ENCODE measurements at places on chromosomes 3 and 15.

DNA sequence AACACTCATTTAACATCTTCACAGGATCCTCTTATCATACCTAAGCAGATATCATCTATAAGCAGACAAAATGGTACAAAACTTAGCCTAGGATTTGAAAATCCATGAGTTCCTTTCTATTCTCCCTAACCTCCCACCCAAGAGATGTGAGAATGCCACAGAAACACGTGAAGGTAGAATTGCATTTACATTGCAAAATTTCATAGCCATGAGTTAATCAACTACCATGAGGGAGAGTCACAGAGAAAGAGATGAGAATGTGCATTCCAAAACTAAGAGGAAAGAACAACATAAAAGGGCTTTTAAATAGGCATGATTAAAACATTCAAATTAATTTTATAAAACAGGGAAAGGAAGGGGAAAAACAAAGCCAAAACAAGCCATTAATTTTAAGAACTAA, 806.2 kb downstream of the NTRK3 start:
- DNase-seq = no peak

DNA sequence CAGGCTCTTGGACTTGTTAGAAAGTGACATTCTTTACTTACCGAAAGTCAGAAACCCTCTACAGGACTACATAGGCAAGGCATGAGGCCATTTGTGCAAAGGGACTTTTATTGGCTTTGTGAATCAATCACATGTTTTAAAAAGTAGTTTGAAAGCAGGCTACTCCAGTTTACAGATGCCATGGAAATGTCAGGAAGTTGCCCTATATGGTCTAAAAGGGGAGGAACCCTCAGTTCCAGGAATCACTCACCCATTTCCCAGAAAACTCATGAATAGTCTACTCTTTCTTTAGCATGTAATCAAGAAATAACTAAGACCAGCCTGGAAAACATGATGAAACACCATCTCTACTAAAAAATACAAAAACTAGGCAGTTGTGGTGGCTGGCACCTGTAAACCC, 51.0 kb upstream of the MKRN3 start:
- DNase-seq = no peak

DNA sequence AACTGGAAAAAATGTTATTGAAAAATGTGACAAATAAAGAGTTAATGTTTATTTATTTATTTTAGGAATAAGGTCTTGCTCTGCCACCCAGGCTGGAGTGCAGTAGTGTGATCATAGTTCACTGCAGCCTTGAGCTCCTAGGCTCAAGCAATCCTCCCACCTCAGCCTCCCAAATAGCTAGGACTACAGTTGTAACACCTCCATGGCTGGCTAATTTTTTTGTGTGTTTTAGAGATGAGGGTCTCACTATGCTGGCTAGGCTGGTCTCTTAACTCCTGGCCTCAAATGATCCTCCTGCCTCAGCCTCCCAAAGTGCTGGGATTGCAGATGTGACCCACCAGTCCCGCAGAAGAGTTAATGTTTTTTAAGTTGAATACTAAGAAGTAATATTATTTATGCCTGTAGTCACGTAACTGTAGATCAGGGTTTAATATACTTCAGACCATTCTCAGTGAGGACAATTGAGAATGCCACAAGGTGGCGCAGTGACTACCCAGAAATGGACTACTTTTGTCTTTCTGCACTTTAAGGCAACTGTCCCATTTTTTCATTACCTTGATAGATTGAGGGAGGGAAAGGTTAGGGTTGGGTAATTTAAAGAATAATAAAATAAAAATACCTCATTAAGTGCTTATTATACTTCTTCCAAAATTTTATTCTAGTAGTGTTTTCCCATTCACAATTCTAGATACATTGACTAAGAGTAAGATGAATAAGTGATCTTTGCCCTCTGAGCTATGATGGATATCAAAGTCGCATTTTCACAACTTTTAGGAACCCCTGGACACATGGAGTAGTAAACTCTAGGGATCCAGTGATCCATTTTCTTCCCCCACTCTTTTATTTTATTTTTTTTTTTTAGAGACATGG, 6.0 kb downstream of the MUC13 start:
- peak; percentile 51 for DNase-seq

DNA sequence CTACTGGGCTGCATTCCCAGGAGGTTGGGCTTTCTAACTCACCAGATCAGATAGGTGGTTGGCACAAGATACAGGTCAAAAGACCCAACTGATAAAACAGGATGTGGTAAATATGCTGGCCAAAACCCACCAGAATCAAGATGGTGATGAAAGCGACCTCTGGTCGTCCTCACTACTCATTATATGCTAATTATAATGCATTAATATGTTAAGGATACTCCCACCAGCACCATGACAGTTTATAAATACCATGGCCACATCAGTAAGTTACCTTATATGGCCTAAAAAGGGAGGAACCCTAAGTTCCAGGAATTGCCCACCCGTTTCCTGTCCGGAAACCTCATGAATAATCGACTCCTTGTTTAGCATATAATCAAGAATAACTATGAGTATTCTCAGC, 31.6 kb downstream of the CFAP44 start:
- no peak for DNase-seq

DNA sequence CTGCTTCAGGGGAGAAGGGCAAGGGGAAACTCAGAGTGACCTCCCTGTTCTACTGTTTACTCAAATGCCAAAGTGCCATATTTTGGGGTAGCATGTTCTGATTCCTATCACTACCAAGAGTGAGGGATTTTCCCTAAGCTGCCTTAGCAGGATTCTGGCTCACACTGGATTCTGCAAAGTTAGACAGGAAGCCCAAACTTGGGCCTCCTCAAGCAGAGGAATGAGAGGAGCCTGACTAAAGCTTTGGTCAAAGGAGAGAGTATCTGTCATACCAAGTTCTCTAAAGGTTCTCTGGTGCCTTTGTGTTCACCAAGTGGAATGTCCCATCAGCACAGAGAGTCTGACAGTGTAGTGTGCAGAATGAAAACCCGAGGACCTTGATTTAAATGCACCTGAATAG, 8.8 kb upstream of the RARB start:
- DNase-seq = no peak

DNA sequence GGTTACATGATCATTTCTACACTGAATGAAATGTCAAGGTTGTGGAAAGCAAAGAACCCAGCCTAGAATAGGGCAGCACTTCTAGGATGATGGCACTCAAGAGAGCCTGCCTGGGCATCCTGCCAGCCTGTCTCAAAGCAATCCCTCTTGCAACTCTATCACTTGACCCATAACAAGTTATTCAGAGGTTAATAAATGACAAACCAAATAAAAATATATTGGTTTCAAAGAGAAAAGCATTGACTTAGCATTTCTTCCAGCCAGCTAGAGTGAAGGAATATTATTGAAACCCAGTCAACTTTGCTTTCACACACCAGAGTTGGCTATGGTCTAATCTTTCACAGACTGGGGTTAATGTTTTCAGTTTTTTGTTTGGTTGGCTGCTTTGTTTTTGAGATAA, 214.6 kb upstream of the UBE2E2 start:
- no peak for DNase-seq

DNA sequence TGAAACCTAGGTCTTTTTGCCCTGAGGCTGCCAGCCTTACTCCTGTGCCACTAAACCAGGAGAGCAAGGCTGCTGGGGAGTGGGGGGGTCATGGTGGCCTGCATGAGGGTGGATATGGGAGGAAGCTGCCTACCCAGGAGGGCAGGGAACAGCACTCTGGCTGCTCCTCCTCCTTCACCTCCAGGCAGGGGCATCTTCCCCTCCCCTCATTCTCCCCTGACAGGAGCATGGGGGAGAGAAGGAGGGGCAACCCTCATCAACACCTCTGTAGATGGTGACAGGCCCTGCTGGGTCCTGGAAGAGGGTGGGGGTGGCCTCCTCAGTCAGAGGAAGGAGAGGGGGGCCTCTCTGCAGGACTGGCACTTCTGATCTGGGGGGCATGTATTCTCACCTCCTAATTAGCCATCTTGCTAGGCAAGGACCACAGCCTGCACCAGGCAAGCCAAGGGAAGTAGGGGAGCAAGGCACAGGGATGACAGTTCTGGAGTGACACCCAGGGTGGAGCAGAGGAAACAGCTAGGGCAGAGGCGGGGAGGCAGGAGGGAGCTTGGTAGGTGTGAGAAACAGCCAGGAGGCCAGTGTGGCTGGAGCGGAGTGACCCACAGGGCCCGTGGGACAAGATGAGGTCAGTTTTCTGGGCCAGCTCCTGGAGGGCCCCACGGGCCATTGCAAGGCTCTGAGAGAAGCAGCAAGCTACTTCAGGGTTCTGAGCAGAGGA, 4.9 kb downstream of the CCDC33 start:
- no peak for DNase-seq

GRCh38 chr3:38730281-38730680, 80.8 kb upstream of the SCN5A start:
- no peak for DNase-seq

GRCh38 chr3:19488939-19489338, 340.6 kb downstream of the KCNH8 start:
- DNase-seq = no peak

DNA sequence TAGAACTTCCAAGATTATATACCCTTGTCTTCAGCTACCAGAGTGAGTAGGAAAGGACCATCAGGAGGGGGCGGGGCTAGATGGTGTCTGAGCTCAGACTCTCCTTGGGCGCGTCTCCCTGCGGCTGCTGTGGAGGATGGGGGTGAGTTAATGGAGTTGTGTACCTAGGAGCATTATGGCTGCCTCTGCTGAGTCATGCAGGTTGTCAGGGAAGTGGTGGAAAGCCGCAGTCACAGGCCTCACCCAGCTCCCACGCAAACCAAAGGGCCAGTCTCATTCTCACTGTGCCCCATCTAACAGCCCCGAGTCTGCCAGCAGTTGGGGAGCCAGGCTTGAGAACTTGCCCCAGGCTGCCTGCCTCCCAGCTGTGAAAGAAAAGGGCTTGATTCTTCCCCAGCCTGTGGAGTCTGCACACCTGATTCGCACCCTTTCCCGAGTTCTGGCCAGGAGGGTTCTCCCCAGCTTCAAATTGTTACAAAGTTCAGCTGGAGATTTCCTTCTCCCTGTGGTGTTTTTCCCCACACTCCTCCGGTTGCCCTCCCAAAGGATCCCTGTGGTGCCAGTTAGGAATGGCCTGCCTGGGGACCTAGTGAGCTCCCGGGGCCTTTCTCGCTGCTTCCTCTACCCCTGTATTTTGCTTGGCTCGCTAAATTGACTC, 143.3 kb downstream of the HCN4 start:
- DNase-seq = peak; percentile 4

DNA sequence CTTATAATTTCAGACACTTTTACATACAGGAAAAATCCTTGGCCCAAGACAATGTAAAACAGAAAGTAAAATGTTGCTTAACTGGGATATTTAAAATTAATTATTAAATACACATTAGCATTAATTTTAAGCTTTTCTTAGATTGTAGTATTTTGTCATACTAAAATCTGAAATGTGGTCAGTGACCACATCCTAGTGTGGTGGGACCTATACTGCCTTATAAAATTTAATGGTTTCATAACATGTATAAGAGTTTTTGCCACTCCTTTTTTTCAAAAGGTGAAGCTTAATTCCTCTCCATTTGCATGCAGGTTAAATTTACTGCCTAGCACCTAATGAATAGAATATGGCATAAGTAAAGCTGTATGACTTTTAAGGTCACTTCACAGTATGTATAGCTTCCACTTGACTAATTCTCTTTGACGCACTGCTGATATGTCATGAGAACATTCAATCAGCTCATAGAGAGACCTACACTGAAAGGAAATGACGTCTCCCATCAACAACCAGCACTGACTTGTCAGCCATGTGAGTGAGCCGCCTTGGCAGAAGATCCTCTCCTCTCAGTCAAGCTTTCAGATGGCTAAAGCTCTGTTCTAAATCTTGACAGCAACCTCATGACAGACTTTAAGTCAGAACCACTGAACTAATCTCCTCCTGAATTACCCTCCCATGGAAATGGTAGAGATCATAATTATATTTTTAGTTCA, 847.8 kb downstream of the SI start:
- no peak for DNase-seq

GRCh38 chr15:94196531-94196930, 34.8 kb upstream of the MCTP2 start:
- no peak for DNase-seq

DNA sequence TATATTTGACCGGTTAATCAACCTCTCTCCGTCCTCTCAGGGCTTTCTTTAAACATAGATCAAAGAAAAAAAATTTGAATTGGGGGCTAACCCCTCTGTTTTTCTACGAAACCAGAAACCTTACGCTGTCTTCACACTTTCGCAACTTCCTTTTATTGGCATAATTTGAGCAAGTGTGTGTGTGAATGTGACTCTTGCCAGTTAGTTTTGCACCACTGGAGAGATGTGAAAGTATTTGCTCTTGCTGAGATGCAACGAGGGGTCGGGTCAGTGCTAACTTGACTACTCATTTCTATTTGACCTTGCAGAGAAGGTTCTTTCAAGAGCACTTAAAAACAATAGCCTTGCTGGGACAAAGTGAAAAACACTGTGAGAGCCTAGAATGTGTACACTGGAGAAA, 81.2 kb downstream of the FAM43A start:
- no peak for DNase-seq

- DNase-seq = no peak
These were observed 863.2 kb downstream of the GBE1 start for GRCh38 chr3:80898211-80898610.

DNA sequence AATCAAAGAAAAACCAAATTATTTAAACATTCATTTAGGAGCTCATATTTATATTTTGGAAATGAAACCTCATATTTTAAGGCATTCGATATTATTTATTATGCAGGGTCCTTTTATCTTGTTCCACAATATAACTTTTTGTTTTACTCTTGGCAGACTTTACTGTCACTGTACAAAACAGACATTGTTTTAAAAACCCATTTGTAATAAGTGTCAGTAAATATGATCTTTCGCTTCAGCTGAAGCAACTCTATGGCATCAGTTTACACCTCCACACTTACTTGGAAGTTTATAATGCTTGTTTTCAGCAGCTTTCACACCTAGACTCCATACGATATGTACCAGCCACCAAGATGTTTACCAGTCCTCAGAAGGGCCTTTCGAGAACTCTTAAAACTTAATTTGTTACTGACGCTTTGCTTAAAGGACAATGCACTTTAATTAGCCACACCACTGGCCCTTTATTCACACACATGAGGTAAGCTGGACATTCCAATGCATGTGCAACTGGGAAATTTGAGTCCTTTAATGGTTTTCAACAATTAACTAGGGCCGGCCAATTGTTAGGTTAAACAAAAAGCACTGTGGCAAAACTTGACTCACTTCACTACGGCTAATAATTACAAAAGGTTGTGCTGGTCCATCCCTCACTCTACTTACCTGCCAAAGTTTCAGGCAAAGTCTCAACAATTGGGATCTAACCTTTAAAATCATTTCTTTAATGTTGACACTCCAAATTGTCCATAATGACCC, 16.7 kb downstream of the WWTR1 start:
- DNase-seq = no peak

- DNase-seq = no peak
These were observed 511.9 kb downstream of the GBE1 start for GRCh38 chr3:81249540-81250029.

DNA sequence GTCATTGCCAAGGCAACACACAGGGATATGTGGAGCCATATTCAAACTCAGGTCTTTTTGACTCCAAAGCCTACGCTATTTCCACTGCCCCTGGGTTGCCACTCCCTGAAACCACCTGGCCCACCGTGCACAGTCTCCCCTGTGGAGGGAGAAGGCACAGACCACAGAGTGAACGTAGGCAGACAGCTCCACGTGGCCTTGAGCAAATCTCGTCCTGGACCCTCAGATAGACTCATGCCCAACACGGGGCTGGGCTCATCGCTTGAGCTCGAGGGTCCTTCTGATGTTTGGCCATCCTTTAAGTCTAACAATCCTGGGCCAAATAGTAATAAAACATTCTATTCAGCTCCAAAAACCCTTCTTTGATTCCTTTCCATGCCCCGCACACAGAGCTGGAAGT, 72.0 kb downstream of the CPN2 start:
- DNase-seq = no peak

Measured in activated CD4-positive, alpha-beta T cell treated with anti-CD3 and anti-CD28 coated beads for 24 hours (primary cell).